ENCODE measurements at places on chromosomes 5 and 9.

DNA sequence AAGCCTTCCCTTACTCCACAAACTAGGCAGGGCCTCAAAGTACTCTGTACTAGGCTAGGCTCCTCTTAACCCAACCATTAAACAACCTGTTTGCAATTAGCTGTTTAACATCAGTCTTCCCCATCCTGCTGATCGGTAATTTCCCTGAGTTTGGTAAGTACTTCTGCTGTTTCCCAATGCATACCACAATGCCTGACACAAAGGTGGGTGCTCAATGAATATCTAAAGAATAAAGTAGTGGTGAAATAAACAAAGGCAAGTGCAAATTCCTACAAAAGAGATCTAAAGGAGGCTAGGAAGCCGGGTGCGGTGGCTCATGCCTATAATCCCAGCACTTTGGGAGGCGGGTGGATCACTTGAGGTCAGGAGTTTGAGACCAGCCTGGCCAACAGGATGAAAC lies 25.0 kb downstream of the FBXW2 start:
- no peak for DNase-seq

DNA sequence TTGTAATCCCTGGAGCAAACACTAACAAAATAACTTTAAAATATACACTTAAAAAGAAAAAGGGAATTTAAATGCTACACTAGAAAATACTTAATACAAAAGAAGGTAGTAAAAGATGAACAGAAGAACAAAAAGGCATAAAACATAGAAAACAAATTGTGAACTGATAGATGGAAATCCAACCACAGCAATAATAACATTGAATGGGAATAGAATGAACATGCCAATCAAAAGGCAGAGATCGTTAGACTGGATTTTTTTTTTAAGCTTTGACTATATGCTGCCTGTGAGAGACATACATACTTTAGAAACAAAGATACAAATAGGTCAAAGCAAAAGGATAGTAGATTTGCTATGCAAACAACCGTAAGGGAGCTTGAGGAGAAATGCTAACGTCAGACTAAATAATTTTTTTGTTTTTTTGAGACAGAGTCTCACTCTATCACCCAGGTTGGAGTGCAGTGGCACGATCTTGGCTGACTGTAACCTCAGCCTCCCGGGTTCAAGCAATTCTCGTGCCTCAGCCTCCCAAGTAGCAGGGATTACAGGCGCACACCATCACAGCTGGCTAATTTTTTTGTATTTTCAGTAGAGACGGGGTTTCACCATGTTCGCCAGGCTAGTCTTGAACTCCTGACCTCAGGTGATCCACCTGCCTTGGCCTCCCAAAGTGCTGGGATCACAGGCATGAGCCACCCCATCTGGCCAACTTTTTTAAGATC lies 6.5 kb downstream of the ABO start:
- no peak for DNase-seq

GRCh38 chr5:159851053-159851452 lies 65.2 kb upstream of the ADRA1B start:
- DNase-seq, result no peak

DNA sequence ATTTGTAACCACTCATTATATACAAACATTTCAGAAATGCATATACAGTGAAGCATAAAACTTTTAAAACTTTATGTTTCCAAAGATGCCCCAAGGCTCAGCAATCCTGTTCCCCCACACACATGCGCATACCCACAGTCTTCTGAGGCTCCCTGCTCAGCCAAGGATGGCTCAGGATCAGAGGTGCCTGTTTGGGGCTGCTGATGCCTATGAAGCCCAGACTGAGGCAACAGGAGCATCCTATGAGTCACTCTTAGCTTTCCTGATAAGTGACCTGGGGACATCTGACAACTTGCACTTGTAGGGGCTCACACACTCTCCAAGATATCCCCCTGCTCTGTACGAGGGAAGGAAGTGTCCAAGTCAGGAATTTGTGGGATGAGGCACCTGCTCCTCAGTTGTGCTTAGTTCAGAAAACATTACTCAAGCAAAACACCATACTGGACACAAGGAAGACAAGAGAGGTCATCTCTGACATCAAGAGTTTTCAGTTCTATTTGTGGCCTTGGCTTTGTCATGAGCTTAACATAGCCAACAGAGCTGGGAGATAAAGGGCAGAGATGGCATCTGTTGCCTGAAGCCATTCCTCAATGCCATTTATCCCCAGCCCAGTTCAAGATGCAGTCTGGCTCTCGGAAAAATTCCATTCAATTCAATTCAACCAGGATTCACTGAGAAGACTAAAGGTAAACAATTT lies 62.3 kb downstream of the NIPSNAP3B start:
- no peak for DNase-seq

DNA sequence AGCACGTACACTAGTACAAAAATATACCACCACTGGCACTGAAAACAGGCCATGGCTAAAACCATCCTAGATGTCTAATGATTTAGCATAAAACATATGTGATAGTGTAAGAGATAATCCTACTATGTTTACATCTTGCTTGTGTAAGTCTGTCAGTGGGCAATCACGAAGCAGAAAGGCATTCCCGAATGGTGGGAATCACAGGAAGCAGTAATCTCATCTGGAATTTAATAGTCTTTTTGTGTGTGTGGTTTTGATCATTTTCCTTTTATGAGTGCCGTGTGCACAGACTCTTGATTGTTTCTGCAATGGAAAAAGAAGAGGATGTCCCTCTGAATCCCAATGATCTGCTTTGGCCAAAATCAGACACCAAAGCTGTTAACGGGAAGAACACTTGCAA lies 200.5 kb downstream of the EBF1 start:
- no peak for DNase-seq

DNA sequence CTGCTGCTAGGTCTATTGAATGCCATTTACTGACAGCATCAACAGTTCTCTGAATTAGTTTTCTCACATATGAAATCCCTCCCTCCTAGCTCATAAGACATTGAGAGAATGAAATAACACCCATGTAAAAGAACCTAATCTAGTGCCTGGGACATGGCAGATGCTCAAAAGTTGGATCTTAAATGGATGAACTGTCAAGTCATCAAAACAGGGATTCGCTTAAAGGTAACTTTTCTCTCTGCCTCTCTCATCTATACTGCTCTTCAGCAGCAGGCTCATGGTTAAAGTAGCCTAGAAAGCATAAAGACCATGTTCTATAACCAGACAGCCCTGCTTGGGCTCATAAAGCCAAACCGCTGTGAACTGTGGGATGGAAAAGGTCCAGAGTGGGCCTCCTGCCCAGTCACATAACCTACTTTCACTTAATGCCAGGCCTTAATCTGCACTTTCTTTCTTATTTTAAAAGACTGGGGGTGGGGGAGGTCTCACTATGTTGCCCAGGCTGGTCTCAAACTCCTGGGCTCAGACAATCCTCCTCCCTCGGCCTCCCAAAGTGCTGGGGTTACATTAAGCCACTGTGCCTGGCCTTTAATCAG lies 3.7 kb downstream of the TMEM245 start:
- no peak for DNase-seq
